Urinary bladder (tissue), 4 donors: ENCODE measurements at places on chromosomes 7 and 10. TPM values are rescaled to one million over a fixed set of nuclear protein-coding genes. Genes with fewer than 3 reads are reported as not detected.

Gene HKDC1
- 0.28 TPM for polyA plus RNA-seq

DNA sequence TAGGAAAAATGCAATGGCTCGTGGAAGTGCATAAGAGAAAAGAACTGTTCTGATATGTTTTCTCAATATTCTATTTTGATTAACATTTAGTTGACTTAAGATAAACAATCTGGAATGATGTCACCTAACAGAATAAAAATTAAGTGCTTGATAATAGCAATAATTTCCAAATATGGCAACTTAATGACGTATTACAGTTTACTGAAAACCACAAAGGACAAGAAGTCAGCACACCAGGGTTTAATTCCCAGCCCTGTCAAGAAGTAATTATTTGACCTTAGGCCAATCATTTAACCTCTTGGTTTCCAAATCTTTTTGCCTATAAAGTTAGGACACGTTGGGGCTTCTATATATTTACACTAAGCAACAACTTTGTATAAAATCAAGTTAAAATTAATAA is 95.7 kb downstream of the CABCOCO1 start:
- DNase-seq: no peak

DNA sequence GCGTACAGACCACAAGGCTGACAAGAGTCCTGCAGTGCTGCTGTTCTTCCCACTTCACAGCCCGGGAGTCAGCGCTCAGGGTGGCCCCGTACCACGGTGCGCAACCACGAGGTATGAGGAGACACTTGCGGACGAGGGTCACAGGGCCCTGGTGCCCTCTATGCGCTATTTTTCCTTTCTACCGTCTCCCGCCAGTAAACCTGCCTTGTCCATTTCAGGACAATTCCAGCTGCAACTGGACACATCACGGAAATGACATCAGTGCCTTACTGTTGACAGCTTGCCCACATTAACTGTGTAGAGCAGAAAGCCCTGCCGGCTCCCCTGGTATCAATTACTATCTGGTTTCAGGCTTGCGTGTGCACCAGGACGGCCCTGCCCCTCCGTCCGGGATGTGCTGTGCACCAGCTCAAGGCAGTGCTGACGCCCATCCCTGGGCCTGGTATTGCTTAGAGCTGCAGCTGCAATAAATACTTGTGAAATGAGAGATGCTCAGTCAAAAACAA is 65.1 kb downstream of the ZRANB1 start:
- no peak for DNase-seq

- no peak for DNase-seq
These were observed 73.7 kb downstream of the DKK1 start for GRCh38 chr10:52387744-52388143.

Gene SLC25A28
- polyA plus RNA-seq: 83.4 TPM

DNA sequence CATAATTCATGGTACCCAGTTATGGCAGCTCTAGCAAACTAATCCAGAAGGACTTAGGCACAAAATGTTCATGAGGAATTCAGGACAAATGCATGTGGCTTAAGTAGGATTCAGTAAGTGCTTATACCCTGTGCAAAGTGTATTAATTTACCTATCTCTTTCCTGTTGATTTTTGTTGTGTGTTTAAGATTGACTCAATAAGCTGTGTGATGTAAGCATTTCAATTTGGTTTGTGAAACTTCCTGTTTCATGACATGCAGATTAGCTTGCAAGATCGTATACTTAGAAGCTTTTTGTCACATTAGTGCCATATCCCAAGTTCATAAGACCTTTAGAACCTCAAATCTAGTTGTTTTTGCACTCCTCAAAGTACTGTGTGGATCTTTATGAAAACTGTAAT is 416.7 kb downstream of the ARL4A start:
- DNase-seq: no peak

- DNase-seq: no peak
These were observed at the start of gene PTPRZ1 for GRCh38 chr7:121872831-121873288. Gene PTPRZ1 (plus strand): TSS chr7:121873161. CDS start chr7:121873500, 339 bp downstream.

Gene SFTPA1
- not detected for polyA plus RNA-seq

DNA sequence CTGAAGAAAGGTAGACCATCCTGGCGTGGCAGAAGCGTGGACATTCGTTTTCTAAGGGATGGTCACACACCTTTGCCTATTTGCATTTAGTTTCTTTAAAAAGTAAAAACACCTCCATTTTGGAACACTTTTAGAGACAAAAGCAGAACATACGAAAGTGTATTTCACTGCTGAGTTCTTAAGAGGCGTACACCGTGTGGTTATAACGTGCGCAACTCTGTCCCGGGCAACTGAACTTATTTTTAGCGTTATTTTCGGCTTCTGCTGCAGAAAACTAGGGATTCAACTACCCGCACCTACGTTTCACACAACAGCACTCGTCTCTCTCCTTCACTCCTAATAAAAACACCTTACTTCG is 557 bp upstream of the LSM8 start:
- no peak for DNase-seq

- no peak for DNase-seq
These were observed 58.7 kb downstream of the OSBPL3 start for GRCh38 chr7:24921362-24921679.

Gene OR2A5
- polyA plus RNA-seq: not detected

GRCh38 chr10:22780474-22780885 is 66.1 kb upstream of the PIP4K2A start:
- DNase-seq: no peak

Gene TMEM229A
- polyA plus RNA-seq: 0.73 TPM

DNA sequence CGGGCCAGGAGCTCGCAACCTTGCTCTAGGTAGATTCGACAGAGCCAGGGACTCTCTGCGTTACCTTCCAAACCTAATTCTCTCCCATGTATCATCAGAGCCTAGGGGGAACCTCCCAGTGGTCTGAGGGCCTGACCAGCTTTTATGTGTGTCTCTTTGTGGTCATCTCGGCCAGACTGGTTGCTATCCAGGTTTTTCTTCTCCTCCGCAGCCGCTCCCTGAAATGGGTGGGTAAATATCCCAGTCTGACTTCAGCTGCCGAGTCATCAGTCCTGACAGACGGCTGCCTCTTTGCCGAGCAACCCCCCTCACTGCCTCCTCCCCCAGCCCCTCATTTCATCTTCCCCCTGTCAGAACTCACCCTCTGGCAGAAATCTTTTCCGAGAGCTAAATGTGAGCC is 578.1 kb downstream of the LRMDA start:
- no peak for DNase-seq

- DNase-seq: no peak
These were observed 85.9 kb downstream of the AHR start for GRCh38 chr7:17384400-17384799.

DNA sequence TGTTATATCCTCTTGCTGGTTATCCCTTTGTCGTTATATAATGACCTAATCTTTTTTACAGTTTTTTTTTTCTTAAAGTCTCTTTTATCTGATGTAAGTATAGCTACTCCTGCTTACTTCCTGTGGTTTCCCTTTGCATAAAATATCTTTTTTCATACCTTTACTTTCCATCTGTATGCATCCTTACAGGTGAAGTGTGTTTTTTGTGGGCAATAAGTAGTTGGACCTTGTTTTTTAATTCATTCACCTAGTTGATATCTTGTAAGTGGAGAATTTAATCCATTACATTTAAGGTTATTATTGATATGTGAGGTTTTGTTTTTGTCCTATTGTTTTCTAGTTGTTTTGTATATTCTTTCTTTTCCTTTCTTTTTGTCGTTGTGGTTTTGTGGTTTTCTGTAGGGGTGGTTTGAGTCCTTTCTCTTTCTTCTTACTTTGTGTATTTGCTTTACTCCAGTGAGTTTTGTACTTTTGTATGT is 168.6 kb downstream of the MLLT10 start:
- DNase-seq: no peak

GRCh38 chr7:139153832-139154231 is 44.3 kb upstream of the ZC3HAV1 start:
- DNase-seq: no peak

DNA sequence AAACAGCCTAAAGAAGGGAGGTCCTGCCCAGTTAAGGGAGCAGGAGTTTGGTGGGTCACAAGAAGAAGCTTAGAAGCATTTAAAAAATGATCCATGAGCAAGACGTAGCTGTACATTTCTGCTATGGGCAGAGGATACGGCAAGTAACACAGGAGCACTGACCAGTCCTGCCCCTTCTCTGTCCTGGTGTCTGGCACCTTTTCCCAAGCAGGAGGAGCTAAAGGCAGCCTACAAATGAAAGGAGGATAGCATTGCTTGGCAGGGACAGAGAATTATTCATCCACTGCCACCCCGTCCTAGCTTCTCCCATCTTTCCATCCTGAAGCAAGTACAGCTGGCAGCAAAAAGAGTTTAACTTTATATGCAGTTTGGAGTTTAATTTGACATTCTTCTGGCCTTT is 1077.6 kb downstream of the TYW1 start:
- DNase-seq: no peak

Gene SSC4D
- 0.68 TPM for polyA plus RNA-seq

DNA sequence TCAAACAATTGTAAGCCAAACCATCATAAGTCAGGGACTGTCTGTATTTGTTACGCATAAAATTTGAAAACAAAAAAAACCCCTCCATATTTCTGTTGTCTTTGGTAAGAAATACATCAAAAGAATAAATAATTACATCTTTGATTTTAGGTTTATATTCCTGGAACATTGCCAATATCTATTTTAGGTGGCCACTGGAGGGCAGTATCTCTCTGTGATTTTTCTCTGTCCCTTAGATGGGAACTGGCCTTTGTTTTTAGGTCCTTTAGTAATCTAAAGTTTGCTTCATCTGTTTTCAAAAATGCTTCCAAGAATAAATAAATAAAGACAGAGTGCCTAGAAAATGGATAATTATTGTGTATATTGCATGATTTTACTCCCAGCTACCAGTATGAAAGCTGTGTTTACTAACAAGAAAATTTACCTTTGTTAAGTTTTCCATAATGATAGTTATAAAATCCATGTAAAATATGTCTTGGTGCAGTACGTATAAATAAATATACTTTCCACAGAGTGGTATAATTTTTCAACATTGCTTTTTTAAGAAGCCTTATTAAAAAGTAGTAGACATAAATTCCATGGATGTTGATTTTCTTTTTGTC is 64.2 kb downstream of the PHYHIPL start:
- no peak for DNase-seq

GRCh38 chr10:100826983-100827818 is 81.8 kb downstream of the PAX2 start:
- DNase-seq: no peak

GRCh38 chr7:150447966-150448788 is 2.3 kb upstream of the GIMAP8 start:
- no peak for DNase-seq

GRCh38 chr10:119461380-119461779 is 81.1 kb downstream of the RGS10 start:
- DNase-seq: no peak

DNA sequence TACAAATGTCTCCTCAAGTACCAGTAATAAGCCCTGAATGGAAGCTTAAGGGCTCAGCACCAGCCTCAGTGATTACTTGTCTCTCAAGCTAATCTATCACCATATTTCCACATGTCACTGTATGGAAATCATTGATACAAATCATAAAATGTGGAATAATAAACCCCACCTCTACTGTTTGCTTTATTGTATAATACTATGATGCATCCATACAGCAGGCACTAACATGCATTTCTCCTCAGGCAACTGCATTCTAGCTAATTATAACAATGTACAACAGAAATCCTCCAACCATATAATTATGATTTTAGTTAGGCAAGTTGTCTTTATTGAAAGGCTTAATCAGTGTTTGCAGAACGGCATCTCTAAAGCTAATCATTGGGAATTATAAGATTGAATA is 26.2 kb downstream of the CRPPA start:
- DNase-seq: no peak

DNA sequence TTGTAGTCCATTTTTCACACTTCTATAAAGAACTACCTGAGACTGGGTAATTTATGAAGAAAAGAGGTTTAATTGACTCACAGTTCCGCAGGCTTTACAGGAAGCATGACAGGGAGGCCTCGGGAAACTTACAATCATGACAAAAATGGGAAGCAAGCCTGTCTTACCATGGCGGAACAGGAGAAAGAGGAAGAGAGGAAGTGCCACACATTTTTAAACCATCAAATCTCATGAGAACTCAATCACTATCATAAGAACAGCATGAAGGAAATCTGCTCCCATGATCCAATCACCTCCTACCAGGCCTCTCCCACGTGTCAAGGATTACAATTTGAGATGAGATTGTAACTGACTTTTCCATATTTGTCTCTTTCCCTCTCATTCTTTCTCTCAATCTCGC is 9.3 kb upstream of the PNPLA8 start:
- DNase-seq: no peak

Gene SPDYE2B
- polyA plus RNA-seq: not detected

Gene ASZ1
- polyA plus RNA-seq: not detected

GRCh38 chr7:133601617-133602016 is 348.7 kb downstream of the EXOC4 start:
- no peak for DNase-seq

- DNase-seq: no peak
These were observed 235.0 kb upstream of the IGFBP3 start for GRCh38 chr7:46156086-46156485.

DNA sequence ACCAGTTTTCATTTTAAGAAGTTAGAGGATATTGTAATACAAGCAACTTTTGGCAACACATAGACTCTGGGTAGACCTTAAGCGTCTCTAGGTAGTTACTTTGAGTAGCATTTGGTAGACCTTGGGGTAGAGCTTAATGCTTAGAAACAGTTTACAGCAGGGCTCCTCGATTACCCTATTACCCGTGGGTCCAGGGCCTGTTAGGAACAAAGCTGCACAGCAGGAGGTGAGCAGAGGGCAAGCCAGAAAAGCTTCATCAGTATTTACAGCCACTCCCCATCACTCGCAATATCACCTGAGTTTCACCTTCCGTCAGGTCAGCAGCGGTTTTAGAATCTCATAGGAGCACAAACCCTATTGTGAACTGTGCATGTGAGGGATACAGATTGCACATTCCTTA is 173.5 kb downstream of the TSPAN12 start:
- DNase-seq: no peak

Gene WNT16
- polyA plus RNA-seq: not detected

Gene MINDY4
- 5.6 TPM for polyA plus RNA-seq

GRCh38 chr7:28055161-28055544 is 125.4 kb downstream of the JAZF1 start:
- DNase-seq: no peak
